ENCODE measurements at places on chromosomes 4 and X.
A peak's percentile ranks its signal among the peaks of the same experiment; 100 is the strongest.

GRCh38 chr4:73729534-73730165, 10.7 kb upstream of the CXCL8 start:
- peak; percentile 52 for DNase-seq

GRCh38 chr4:77074381-77074831, 1.4 kb downstream of the CCNI start:
- no peak for DNase-seq

DNA sequence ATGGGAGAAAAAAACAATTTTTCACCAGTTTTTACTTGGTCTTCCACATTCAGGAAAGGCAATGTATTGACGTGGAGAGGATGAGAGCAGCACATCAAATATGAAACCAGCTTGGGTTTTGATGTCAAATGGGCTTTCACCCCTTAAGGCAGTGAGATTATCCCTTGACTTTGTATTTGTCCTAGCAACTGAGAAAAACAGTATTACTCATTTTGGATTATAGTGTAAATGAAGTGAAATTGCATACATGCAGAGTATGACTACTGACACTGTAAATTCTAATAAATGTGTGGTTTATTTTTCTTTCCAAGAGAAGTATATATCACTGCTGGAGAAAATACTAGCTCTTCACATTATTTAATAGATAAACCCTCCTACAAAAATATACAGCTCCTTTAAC, 863.6 kb upstream of the IGFBP7 start:
- DNase-seq: no peak

DNA sequence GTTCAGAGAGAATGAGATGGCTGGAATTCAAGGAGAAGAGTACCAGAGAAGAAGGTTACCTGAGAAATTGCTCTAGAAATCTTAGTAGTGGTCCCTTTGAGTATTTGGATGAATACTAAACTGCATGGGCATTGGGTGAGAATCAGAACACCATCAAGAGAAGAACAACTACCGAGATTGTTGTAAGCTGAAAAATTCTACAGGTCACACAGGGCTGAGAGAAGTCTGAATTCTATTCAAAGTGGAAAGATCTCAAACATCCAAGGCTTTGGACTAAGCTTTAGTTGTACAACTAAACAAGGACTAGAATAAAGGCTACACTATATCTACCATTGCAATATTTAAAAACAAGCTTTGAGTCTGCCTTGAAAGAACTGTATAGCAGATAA, 40.8 kb downstream of the LRBA start:
- no peak for DNase-seq

DNA sequence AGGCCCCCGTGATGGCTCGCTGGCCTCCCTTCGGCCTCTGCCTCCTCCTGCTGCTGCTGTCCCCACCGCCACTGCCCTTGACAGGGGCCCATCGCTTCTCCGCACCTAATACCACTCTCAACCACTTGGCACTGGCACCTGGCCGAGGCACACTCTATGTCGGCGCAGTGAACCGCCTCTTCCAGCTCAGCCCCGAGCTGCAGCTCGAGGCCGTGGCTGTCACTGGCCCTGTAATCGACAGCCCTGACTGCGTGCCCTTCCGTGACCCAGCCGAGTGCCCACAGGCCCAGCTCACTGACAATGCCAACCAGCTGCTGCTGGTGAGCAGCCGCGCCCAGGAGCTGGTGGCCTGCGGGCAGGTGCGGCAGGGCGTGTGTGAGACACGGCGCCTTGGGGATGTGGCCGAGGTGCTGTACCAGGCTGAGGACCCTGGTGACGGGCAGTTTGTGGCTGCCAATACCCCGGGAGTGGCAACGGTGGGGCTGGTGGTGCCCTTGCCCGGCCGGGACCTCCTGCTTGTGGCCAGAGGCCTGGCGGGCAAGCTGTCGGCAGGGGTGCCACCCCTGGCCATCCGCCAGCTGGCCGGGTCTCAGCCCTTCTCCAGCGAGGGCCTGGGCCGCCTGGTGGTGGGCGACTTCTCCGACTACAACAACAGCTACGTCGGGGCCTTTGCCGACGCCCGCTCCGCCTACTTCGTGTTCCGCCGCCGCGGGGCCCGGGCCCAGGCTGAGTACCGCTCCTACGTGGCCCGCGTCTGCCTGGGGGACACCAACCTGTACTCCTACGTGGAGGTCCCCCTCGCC, 3.0 kb downstream of the PLXNB3 start:
- DNase-seq: peak; percentile 35

GRCh38 chrX:107452581-107452980, 3.1 kb downstream of the FRMPD3 start:
- no peak for DNase-seq

GRCh38 chr4:13496605-13497004, 12.5 kb upstream of the RAB28 start:
- DNase-seq: no peak

- no peak for DNase-seq
These were observed 21.5 kb downstream of the HAND2 start for GRCh38 chr4:173508386-173509035.

DNA sequence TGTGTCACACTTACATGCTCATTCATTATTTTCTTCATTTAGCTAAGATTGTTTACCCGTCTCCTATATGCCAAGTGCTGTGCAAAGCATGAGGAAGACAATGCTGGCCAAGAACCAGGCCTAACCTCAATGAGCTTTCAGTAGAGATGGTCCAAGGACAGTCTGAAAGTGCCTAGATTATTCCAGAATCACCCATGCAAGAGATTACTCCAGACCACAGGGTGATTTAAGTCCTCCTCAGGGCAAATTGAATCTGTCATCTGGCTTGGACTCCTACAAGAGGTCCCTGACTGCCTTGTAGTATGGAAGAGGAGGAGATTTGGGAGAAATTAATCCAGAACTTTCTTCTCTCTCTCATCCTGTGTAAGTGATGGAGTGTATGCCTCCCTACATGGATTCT, 99.4 kb upstream of the NDP start:
- DNase-seq: no peak

DNA sequence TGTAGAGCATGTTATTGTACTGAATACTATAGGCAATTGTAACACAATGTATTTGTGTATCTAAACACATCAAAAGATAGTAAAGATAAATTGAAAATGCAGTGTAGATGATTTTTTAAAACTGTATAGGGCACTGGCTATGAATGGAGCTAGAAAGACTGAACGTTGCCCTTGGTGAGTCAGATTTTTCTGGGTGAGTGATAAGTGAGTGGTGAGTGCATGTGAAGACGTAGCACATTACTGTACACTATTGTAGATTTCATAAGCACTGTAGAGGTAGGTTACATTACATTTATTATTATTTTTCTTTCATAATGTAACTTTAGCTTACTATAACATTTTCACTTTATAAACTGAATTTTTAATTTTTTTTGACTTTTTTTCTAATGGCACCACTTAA, 1491.6 kb downstream of the TECRL start:
- DNase-seq: no peak

DNA sequence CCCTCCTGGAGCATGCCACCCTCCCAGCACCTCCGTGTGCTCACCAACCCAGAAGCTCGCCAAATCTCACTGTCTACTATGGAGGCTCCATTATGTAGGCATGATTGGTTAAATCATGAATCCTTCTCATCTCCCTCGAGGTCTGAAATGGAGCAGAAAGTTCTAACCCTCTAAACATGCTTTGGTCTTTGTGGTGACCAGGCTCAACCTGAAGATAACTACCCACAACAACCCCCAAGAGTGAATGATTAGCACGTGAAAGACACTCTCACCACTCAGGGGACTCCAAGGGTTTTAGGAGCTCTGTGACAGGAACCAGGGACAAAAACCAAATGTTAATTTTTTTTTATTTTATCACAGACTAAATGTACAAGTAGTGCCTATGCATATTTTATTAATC, 47.2 kb downstream of the APBB2 start:
- no peak for DNase-seq

DNA sequence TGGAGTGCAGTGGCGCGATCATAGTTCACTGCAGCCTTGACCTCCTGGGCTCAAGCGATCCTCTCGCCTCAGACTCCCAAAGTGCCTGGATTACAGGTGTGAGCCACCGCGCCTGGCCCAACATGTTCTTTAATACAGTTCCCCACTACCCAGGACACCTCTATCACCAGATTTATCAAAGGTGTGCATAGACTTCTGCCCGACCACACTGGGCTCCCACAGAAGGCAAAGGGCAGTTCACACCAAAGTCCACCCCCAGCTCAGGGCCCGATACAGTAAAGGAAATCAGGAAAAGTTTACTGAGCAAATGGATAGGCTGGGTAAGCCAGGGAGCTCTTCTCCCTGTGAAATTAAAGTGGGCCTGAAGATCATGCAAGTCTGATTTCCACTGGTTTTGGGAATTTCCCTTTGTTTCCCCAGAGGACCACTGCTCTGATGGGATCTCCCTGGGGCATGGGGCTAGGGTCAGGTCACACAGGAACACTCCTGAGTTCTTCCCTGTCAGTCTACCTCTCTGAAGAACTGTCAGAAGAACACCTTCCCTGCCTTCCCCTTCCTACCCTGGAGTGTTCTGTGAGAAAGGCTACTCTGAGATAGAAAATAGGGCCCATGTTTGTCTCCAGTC, 17.7 kb upstream of the PIM2 start:
- no peak for DNase-seq

- no peak for DNase-seq
These were observed 501.8 kb upstream of the GALNT7 start for GRCh38 chr4:172666711-172667368.

DNA sequence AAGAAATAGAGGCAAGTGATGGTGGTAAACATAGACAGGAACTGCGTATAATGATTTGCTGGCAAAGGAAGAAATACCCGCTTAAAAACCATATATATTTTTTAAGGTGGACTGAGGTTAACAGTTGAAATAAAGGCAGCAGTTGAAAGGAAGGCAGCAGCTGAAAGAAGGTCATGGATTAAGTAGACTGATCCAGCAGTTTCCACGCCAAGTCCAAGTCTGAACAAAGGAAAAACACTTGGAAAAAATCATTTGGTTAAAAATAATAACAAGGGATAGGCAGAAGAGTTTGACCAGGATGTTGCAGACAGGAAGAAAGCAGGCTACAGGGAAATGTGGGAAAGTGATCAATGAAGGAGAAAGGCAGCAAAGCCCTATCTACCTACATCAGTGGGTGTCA, 93.6 kb downstream of the AMELX start:
- DNase-seq: no peak

- no peak for DNase-seq
These were observed 32.0 kb downstream of the PAGE2 start for GRCh38 chrX:55120761-55121358.

- no peak for DNase-seq
These were observed 856.9 kb upstream of the FRG1 start for GRCh38 chr4:189083769-189084168.

DNA sequence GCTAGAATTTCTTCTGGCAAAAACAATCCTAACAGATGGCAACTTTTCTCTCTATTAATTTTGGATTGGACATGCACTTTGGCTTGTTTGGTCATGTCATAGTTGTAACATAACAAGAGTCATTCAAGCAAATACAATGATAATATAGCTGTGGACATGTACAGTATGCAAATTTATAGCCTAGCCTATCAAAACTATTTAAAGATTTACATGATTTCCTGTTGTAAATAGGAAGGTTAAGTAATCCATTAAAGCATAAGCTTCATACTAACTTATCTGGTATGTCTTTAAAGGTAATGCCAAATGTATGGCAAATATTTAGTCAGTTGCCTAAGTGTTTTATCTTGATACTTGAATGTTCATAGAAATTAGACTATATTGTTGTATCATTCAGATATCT, 45.3 kb downstream of the RPA4 start:
- no peak for DNase-seq

- DNase-seq: peak; percentile 67
These were observed 81.4 kb downstream of the DOCK11 start for GRCh38 chrX:118577041-118577440.

DNA sequence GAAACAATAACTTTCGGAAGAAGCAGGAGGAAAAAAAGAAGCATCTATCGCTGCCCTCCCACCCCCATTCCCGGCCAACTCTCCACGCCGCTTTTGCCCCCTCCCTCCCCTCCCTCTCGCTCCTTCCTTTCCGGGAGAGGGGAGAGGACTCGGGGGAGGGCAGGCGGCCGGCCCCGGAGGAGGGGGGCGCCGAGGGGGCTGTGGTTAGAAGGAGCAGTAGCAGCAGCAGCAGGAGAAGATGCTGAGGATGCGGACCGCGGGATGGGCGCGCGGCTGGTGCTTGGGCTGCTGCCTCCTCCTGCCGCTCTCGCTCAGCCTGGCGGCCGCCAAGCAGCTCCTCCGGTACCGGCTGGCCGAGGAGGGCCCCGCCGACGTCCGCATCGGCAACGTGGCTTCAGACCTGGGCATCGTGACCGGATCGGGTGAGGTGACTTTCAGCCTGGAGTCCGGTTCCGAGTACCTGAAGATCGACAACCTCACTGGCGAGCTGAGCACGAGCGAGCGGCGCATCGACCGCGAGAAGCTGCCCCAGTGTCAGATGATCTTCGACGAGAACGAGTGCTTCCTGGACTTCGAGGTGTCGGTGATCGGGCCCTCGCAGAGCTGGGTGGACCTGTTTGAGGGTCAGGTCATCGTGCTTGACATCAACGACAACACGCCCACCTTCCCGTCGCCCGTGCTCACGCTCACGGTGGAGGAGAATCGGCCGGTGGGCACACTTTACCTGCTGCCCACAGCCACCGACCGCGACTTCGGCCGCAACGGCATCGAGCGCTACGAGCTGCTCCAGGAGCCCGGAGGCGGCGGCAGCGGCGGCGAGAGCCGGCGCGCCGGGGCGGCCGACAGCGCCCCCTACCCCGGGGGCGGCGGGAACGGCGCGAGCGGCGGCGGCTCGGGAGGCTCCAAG, 1.3 kb downstream of the PCDH7 start:
- DNase-seq: peak; percentile 70

GRCh38 chr4:128954941-128955340, 138.4 kb downstream of the SCLT1 start:
- DNase-seq: no peak

- no peak for DNase-seq
These were observed 963 bp upstream of the USO1 start for GRCh38 chr4:75723163-75724065.

GRCh38 chrX:150767045-150767395, 73.8 kb downstream of the MTMR1 start:
- no peak for DNase-seq

GRCh38 chrX:132207996-132208395, 11.3 kb downstream of the RAP2C start:
- DNase-seq: no peak

DNA sequence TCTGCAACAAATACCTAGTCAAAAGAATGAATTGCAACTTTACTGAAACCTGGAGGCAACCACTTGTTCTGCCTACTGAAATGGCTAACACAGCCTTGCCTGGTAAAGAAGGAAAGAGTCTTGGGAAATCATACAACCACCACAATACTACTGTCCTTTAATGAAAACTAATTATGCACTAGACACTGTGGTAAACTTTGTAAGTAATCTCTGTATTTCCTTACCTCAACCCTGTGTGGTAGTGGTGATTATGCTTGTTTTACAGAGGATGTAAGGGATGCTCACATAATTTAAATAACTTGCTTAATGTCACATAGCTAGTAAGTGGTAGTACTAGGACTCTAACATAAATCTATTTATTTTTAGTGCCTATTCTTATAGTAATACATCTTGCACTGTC, 44.7 kb downstream of the TMEM156 start:
- DNase-seq: no peak

GRCh38 chrX:105973387-105973739, 65.2 kb downstream of the SERPINA7 start:
- DNase-seq: no peak

- no peak for DNase-seq
These were observed at the start of gene OTOP1 for GRCh38 chr4:4226606-4227438. TSS of gene OTOP1 (minus strand) at chr4:4226929. CDS start at chr4:4226864, 65 bp downstream.
